ENCODE measurements at places on chromosomes 7 and 10.

DNA sequence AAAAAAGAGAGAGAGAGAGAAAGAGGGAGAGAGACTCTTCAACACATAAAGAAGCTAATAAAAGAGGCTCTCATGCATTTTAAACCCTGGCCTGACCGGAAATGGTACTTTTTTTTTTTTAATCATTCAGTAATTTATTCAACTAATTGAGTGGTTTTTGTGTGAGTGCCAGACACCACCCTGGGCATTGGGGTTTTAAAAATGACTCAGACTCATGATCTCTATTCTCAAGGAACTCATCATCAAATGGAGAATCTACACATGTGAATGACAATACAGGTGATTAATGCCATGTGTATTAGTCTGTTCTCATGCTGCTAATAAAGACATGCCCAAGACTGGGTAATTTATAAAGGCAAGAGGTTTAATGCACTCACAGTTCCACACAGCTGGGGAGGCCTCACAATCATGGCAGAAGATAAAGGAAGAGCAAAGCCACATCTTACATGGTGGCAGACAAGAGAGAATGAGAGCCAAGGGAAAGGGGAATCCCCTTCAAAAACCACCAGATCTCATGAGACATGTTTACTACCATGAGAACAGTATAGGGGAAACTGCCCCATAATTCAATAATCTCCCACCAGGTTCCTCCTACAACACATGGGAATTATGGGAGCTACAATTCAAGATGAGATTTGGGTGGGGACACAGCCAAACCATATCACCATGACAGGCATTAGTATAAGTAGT lies 158.5 kb upstream of the AUTS2 start:
- no peak for DNase-seq

- no peak for DNase-seq
Observed at GRCh38 chr7:11221984-11222383, 248.3 kb downstream of the PHF14 start.

- DNase-seq = no peak
Observed at GRCh38 chr10:125491381-125491780, 191.6 kb downstream of the TEX36 start.

GRCh38 chr10:5574642-5575131 lies 49.9 kb downstream of the CALML3 start:
- DNase-seq = no peak

DNA sequence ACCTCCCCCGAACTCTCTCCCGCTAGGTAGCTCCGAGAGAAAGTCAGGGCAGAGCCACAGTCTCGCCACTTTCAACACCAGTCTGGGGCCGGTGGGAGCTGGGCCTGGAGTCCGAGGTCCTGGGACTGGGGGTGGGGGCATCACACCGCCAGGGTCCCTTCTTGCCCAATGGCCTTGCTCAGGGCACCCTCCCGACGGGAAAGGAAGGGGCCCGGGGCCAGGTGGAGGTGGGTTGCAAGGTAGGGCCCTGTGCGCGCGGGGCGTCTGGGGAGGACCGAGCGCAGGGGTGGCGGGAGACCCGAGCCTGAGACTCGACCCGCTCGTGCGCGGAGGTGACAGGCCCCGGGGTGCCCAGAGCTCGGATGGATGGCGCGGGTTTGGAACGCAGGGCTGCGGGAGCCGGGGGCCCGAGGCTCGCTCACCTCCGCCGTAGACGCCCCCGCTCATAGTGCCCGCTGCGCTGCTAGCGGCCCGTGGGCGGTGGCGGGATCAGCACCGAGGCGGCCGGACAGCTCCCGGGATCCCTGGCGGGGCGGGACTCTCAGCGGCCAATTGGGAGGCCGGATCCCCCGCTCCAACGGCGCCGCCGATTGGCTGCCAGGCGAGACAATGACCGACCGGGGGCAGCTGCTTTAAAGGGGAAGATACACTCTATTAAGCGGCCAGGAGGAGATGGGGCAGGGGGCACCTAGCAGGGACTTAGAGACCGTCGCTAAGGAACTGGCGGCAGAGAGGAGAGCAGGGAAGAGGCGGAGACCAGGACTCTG lies at the start of gene ACTL6B:
Gene ACTL6B, minus strand, starts transcription at position 541 of the 767 bp plus-strand sequence. Its CDS starts 94 bp downstream, at position 447.
- no peak for DNase-seq

DNA sequence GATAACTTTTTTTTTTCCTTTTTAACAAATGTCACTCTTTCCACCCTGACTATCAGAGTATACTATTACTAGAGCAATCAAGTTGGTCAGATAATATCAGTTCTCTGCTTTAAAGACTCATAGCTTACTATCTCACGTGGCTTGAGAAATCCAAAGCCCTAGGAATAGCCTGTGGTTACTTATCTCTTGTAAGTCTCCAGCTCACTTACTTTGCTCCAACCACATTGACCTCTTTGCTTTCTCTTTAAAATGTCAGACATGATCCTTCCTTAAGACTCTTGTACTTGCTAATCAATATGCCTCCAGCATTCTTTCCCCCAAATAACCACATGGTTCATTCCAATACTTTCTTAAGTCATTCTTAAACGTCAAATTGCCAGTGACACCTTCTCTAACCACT lies 1292.2 kb downstream of the REEP3 start:
- no peak for DNase-seq

GRCh38 chr7:2162959-2163358 lies 69.8 kb downstream of the MAD1L1 start:
- DNase-seq = no peak

DNA sequence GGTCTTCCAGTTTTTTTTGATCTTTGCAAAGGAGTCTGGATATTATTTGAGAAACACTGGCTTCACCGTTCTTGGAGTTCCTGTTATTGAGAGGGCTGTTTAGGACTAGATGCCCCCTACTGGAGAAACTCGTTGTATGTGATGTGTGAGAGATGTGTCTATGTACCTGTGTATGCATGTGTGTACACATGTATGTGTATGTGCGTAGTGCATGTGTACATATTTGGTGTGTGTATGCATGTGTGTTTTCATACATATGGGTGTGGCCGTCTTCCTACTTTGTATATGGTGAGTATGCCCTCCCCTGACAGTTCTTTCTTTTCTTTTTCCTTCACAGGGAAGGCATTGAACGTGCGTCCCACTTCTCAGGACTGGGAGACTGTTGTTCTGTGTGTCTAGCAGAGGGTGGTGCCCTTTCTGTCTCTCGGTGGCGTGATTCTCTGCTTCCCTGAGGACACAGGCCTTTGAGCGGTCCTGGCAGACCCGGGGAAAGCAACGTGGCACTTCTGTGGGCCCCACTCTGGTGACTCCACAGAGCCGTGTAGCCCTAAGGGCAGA lies 3.0 kb upstream of the CALHM3 start:
- DNase-seq = no peak

- no peak for DNase-seq
Observed at GRCh38 chr7:28811008-28811407, 147.1 kb downstream of the TRIL start.

- DNase-seq = no peak
Observed at GRCh38 chr7:103336761-103337160, 7.8 kb downstream of the DNAJC2 start.

DNA sequence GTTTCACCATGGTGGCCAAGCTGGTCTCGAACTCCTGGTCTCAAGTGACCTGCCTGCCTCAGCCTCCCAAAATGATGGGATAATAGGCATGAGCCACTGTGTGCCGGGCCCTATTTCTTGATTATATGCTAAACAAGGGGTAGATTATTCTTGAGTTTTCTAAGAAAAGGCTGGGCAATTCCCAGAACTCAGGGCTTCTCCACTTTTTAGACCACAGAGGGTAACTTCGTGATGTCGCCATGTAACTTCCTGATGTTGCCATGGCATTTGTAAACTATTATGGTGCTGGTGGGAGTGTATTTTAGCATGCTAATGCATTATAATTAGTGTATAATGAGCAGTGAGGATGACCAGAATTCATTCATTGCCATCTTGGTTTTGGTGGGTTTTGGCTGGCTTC lies 35.8 kb downstream of the OTUD1 start:
- no peak for DNase-seq

- no peak for DNase-seq
Observed at GRCh38 chr7:74134117-74134620, 40.0 kb upstream of the EIF4H start.

DNA sequence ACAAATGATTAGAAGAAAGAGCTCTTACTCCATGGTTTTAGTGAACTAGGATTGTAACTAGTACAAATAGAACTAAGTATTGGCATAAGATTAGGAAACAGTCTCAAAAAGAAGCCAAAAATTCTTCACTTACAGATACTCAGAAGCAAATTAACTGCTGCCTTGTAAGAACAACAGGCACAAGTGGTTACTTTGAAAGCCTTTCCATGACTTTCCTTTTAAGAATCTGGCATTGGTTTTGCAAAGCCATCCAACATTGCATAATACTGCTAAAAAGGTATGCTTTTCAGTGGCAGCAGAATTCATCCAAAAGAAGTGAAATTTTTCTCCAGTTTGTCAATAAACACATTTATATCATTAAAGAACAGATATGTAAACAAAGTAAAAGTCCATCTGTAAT lies 126.8 kb upstream of the ODAD2 start:
- DNase-seq = no peak

DNA sequence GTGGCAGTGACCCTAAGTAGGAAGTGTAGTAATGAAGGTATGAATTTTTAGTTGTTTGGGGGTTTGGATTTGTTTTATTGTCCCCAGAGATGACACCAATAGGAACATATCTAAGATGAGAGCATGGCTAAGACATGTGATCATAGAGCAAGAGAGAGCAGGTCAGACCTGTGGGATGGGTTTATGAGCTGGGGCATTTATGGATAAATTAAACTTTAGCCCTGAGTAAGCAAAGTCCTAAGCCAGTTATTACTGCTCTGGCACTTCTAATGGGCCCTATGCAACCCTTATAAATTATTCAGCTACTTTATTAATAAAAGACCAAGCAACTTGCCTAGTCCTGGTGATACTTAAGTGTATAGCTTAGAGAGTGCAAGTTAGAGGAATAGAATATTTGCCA lies 85.1 kb downstream of the LRRC4 start:
- no peak for DNase-seq

Measured in stimulated activated CD8-positive, alpha-beta memory T cell treated with anti-CD3 and anti-CD28 coated beads, Interleukin-4, amount 100 ng/mL, for 4 hours (primary cell).